T-helper 17 cell (primary cell): ENCODE measurements at places on chromosomes 5 and 9.

DNA sequence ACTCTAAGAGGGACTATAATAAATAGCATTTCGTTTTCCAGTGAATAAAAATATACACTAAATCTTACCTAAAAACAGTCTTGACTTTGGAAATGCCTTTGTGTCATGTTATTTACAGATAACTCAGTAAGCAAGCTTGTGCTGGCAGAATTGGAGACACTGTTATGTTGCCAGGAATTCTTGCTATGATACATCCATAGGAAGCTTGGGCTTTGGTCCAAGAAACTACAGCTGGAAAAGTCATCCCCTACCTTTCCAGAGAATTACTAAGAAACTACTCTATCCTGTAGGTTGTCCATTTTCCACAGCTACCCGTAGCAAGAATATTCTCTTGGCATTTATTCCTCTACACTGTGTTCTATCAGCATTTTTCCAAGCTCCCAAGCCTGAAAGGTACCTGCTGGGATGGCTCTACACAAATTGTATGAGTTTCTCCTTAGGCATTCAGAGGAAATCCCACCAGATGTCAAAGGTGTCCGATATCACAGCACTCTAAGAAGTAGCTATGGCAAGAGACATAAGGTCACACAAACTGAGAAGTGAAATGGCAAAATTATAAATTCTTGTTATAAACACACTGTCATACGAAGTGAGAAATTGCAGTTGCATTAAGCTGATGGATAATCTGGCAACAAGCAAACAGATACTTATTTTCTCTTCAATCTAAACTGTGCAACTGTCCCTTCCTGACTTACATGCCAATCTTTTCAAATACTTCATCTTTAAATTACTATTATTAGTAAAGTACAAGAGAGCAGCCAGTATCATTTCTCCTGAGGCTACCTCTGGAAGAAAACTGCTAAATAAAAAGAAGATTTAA lies 68.5 kb downstream of the MCTP1 start:
- DNase-seq: no peak

DNA sequence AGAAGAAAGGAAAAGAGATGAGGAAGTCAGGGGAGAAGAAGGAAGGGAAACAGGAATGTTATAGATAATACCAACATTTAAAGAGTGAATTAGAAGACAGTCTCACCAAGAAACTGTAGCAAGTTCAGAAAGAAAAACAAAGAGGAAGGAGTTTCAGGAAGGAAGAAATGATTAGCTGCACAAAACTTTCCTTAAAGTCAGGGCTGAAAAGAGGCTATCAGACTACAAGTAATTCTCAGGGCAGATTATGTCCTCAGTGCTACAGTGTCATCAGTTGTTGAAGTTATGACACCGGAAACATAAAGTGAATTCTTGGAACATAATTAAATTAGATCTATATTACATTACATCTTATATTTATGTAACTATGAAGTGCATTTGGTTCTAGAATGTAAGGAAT lies 226.9 kb downstream of the ARRDC3 start:
- no peak for DNase-seq

- DNase-seq: no peak
These were observed 29.8 kb upstream of the SLCO6A1 start for GRCh38 chr5:102528600-102528999.

GRCh38 chr5:151592855-151593408 lies 1.8 kb upstream of the FAT2 start:
- DNase-seq: no peak
